ENCODE measurements at places on chromosomes 16 and 17. TPM values are rescaled to one million over a fixed set of nuclear protein-coding genes. Genes with fewer than 3 reads are reported as not detected.

DNA sequence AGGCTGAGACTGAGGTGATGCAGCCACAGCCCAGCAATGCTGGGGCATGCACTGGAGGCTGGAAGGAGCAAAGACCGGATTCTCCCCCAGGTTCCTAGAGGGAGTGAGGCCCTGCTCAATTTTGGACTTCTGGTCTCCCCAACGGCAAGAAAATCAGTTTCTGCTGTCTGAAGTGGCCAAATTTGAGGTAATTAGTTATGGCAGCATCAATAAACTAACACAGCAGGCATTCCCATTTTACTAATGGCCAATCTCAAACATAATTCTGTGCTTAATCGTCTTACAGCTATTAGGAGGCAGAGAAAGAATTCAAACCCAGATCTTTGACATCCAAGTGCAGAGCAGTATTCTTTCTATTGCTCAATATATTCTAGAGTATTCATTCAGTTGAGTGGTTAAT, 16.2 kb downstream of the NETO2 start:
- DNase-seq: no peak

DNA sequence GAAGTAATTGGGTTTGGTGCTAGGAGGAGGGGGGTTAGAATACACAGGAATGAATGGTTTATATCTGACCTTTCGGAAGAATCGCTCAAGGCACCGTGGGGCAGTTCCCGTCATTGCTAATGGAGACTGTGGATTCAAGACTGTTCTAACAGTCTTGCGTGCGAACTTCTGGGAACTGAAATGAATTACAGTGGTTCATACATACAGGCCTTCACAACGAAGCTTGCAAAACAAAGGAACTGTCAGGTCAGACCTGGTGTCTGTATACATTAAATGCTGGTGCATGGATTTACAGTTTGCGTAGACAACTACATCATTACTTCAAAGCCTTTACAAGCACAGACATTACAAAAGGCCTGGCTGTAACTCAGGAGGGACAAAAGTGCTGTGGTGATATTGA, 983.9 kb downstream of the CDH11 start:
- no peak for DNase-seq

DNAAF1 gene
- not detected for total RNA-seq

DNA sequence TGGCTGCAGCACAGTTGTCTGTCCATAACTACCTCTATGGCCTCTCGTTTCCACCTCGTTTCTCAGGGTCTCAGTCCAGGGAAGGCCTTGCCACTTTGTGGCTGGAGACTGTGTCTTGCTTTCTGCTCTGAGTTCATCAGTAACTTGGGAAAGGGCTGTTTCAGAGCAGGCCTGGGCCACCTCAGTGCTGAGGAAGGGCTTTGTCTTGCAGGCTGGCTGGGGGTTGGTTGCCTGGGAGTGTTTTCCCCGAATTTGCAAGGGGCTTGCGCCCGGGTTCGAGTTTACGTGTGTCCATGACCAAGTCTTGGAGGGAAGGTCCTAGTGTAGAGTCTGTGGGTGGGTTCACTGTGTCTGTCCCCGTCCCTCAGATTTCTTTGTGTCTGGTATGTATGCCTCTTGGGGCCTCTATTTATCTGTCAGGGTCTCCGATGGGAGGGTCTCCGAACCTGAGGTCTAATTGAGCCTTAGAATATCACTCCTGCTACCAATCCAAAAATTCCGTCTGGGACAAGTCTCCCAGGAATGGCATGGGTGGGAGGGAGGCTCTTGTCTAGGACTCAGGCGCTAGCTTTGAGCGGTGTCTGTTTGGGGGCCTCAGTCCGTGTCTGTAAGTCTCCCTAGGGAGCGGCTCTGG, 594 bp upstream of the TGFB1I1 start:
- no peak for DNase-seq

GRCh38 chr16:53061701-53062159, 6.9 kb downstream of the CHD9 start:
- peak; percentile 67 for DNase-seq

DNA sequence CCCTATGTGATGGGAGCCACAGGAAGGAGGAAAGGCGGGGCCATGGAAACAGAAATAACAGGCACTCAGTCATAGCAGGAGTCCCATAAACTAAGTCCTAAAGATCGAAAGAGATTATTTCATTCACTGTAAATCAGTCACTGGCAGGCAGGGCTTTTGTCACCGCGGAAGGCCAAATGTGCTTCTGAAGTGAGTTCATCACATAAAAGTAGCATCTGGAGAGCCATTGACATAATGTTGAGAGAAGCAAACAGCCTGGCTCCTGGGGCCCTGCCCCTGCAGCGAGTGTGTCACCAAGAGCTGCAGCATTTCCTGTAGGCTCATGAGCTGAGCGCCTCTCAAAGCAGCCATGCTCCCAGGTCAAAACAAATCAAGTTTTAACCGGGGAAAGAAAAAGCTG, 476.2 kb downstream of the HAPSTR1 start:
- no peak for DNase-seq

DNA sequence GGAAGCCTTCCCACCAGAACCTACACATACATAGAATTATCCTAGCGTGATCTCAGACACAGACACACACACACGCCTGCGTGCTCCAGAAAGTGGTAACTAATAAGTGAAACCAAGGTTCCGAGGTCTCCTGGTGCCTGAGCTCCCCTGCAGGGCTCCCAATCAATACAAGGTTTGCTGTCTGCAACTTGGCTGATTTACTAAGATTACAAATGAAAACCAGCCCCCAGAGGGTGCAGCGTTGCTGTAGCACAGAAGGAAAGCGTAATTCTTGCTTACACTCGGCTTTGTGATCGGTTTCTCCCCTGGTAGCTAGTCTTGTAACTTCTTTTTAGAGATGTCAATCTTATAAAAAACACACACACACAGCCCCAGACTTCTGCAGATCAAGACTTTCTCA, 334.1 kb upstream of the XYLT1 start:
- no peak for DNase-seq

- no peak for DNase-seq
Measured at GRCh38 chr17:67025216-67025792, 19.1 kb upstream of the CACNG1 start.

ACSM2A gene
- not detected for total RNA-seq

- peak; percentile 93 for DNase-seq
Measured at GRCh38 chr17:76726776-76727718, at the start of gene METTL23. Gene METTL23, plus strand, starts transcription at chr17:76726839. Its CDS starts 2,872 bp downstream, at chr17:76729711.

DNA sequence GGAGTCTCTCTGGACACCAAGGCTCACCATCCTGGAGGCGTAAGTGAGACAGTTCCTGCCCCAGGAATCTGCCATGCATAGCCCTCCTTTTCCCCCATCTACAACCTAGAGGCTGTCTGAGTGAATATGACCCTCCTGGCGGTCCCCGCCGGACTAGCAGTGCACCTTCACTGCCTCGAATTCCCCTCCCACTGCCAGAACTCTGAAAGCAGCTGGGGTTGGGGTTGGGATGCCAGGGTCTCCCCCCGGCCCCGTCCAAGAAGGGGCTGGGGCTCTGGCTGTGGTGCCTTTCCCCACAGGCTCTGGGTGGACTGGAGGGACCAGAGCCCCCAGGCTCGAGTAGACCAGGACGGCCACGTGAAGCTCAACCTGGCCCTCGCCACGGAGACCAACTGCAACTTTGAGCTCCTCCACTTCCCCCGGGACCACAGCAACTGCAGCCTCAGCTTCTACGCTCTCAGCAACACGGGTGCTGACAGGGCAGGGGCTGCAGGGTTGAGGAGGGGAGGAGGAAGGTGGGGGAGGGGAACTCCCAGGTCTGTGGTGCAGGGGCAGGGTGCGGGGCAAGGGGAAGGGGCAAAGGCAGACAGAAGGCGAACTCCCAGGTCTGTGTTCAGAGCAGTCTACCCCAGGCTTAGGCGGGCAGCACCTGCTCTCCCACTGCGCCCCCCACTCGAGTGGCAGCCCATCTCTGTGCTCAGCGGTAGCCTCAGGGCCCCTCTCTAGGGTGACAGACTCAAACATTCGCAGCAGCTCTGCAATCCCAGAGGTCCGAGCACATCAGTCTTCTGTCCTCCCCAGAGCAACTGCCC, 1.2 kb downstream of the ZACN start:
- no peak for DNase-seq

- no peak for DNase-seq
Measured at GRCh38 chr16:85871756-85872155, 27.2 kb upstream of the IRF8 start.

PRSS27 gene
- 3.2 TPM for total RNA-seq

GRCh38 chr17:30345527-30346075, 11.7 kb upstream of the TMIGD1 start:
- DNase-seq: peak; percentile 36

- no peak for DNase-seq
Measured at GRCh38 chr17:15346066-15346595, 4.7 kb upstream of the TEKT3 start.

GRCh38 chr16:14193316-14193871, 122.3 kb downstream of the MRTFB start:
- DNase-seq: peak; percentile 28

DNA sequence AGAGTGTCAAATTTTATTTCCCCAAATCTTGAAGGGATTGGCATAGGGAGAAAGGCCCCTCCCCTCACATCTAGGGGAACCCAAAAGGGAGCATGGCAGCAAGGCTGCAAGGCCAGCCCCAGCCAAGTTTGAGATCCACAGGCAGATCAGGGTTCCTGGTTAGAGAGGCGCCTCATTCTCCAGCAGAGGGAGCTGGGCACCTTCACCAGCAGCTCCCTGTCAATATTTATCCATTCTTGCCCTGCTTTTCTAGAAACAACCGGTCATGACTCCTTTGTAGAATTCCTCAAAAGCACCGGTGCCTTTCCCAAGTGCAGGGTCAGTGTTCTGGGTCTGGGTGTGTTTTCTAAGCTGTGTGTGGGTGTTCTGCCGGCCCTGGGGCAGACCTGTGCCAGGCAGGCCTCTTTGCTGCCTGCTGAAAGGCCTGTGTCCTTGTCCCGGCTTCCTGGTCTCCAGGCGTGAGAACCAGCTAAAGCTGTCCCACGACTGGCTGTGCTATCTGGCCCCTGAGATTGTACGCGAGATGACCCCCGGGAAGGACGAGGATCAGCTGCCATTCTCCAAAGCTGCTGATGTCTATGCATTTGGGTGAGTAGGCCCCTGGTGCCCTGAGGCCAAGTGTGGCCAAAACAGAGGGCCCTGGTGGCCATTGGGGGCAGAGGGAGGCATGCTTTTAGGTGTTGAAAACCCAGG, 21.2 kb upstream of the LGALS9 start:
- DNase-seq: no peak

TTYH2 gene
- total RNA-seq: 5.6 TPM

SMPD3 gene
- 0.12 TPM for total RNA-seq

GLTPD2 gene
- not detected for total RNA-seq

GRCh38 chr17:41689497-41690299, 1.0 kb downstream of the EIF1 start:
- peak; percentile 71 for DNase-seq

CHST6 gene
- not detected for total RNA-seq

GRCh38 chr17:9890124-9890523, 14.9 kb downstream of the RCVRN start:
- DNase-seq: peak; percentile 31

TPSG1 gene
- not detected for total RNA-seq

DNA sequence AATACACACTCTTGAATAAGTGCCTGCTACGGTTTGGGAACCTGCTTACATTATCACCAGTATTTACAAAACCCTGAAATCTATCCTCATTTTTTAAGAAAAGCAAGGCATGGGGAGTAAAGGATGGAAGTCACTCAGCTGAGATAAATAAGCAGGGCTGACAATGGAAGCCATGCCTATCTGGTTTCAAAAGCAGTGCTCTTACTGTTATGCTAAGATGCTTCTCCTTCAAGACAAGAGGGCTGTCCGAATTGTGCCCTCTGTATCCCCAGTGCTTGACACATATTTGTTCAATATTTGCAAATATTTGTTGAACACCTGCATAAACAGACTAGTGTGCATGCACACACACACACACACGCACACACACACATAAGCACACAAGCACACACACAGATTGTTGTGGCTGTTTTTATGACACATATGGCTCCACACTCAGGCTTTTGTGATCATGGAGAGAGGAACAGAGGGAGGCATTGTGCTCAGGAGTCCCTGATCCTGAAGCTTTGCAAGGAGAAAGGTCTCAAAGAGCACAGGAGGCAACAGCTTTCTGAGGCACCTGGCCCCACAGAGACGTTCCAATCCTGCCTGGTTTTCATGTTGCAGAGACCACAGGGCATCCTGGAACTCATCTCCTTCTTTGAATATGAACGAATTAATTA, 401.6 kb upstream of the CDH11 start:
- no peak for DNase-seq

WSB1 gene
- 211 TPM for total RNA-seq

TBX4 gene
- not detected for total RNA-seq

GRCh38 chr17:34579017-34579946, at the start of gene TMEM132E:
Gene TMEM132E, plus strand, starts transcription at chr17:34579582. Its CDS starts 1,495 bp downstream, at chr17:34581077.
- no peak for DNase-seq

TOX3 gene
- not detected for total RNA-seq

DNA sequence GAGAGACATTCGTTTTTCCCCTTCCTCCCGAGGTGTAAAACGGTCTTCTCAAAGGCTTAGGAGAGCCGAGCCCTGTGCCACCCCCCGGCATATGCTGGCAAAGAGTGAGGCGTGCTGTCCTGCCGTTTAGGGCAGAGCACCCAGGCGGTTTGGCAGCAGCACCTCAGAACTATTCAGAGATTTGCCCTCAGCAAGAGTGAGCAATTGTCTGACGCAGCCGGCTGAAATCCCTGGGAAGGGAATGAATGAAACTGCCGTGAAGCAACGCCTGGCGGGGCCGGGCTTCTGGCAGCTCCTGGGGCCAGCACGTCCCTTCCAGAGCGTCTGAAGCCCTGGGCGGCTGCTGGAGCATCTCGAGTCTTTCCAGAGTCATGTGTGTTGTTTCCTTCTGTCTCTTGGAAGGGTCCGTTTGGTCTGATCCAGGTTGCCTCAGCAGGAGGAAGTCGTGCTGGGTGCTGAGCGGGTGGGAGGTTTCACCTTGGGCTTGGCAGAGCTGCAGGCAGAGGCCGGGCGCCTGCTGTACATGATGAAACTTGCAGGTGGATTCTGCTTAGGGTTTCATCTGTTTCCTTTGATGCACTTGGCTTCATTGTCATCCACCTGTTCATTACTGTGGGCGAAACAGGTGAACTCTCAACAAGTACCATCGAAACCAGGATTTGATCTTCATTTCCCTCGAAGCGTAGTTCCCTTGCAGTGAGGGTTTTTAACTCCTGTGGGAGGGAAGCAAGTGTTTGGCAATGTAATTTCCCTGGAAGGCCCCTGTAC, 35.4 kb downstream of the TBCD start:
- DNase-seq: no peak

DNA sequence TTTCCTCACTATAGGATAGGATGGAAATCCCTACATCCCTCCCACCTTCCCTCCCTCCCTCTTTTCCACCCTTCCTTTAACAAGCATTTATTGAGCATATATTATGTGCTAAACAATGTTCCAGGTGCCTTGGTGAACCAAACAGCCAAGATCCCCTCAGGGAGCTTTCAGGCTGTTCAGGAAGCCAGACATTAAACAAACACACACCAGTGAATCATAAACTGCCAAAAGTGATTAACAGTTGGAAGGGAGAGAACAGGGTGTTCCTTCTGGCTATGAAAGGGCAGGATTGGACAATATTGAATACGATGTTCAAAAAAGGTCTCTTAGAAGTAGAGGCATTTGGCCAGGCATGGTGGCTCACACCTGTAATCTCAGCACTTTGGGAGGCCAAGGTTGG, 22.8 kb upstream of the CNEP1R1 start:
- no peak for DNase-seq

SCGB1C2 gene
- not detected for total RNA-seq
